Stimulated activated CD4-positive, alpha-beta T cell treated with anti-CD3 and anti-CD28 coated beads, Interleukin-2, amount 100 ng/mL, for 4 hours (primary cell): ENCODE measurements at places on chromosomes 11 and 22.

GRCh38 chr11:90326647-90327046 lies 103.8 kb upstream of the CHORDC1 start:
- no peak for DNase-seq

DNA sequence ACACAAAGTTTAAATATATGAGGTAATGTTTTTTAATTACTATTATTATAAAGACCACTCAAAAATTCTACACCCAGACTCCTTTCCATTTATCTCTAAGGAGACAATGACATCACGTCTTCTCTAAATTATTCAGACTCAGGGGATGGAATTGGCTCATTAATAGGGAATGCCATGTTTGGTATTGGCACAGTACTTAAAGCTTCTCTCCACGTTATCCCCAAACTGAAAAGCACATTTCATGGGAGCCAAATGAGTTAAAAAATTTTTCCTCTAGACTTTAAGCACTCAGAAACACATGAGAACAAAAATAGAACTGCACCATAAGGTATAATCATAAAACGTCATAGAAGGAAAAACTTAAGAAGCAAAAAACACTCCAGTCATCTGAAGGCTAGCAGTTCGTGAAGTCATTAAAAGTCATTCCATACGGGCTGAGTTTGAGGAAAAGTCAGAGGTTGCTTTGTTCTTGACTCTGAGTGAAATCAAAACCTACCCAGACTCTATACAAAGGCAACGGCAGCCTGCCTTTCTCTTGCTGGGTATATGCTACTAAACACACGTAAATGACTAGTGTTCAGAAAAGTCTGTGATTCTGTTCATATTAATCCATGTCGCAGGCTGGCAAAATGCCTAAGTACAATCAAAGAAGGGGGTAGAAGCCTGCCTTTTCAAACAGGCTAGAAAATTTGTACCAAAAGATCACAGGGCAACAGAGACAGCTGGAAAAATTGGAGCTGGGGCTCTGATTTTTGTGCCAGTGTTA lies 8.7 kb upstream of the MPPED2 start:
- DNase-seq: no peak

GRCh38 chr11:69599502-69599901 lies 41.5 kb upstream of the CCND1 start:
- no peak for DNase-seq

DNA sequence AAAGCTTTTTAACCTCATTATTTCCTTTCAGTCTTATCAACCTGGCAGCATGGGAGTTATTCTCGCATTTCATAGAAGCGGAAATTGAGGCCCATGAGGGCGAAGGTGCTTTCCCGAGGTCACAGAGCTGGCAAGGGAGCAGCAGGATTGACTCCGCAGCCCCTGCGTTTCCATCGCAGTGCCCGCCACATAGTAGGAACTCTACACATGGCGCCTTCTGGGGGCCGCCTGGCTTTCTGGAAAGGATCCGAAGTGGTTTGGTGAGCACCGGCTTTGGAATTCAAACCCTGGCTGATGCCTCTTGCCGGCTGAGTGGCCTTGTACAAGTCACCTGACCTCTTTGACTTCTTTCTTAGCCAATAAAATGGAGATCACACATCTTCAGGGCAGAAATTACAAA lies 93.4 kb downstream of the CEP164 start:
- no peak for DNase-seq

- DNase-seq: no peak
These were observed 5.5 kb downstream of the FAM111B start for GRCh38 chr11:59112494-59112893.
